ENCODE measurements at places on chromosomes 2 and 18. TPM values are rescaled to one million over a fixed set of nuclear protein-coding genes. Genes with fewer than 3 reads are reported as not detected.

CDH19 gene
- not detected for total RNA-seq

GRCh38 chr2:72961853-72962468 is 44.6 kb downstream of the EMX1 start:
- DNase-seq, result no peak

- peak; percentile 21 for DNase-seq
Observed at GRCh38 chr2:225040142-225040541, 2.1 kb downstream of the DOCK10 start.

GRCh38 chr2:21467910-21468309 is 344.1 kb downstream of the TDRD15 start:
- DNase-seq, result no peak
